ENCODE measurements at places on chromosomes 6 and 20.

GRCh38 chr6:168277274-168277669 is 42.3 kb downstream of the DACT2 start:
- DNase-seq, result no peak

DNA sequence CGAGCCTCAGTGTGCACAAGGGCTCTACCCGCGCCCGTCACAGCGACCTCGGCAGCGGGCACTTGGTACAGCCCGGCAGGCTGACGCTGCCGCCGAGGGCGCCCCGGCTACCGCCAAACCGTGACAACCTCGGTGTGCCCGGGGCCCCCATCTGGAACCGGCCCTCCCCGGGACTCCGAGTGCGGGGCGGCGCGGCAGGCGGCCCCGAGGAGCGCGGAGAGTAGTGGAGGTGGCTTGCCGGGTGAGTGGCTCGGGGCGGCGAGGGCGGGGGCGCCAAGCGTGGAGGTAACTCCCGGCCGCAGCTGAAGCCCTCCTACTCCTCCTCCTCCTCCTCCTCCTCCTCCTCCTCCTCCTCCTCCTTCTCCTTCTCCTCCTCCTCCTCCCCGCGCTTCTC is at the start of gene ISM1:
TSS of gene ISM1 (plus strand) at position 371 of the 394 bp plus-strand sequence. CDS start 503 bp downstream, outside the sequence.
- DNase-seq, result no peak

GRCh38 chr20:62975251-62975760 is 22.8 kb downstream of the SLC17A9 start:
- DNase-seq, result no peak

GRCh38 chr20:47075263-47075662 is 180.6 kb downstream of the EYA2 start:
- DNase-seq, result no peak

- no peak for DNase-seq
Observed at GRCh38 chr6:77341058-77341986, 122.0 kb downstream of the HTR1B start.

- no peak for DNase-seq
Observed at GRCh38 chr6:133606852-133607251, 282.1 kb upstream of the TCF21 start.

DNA sequence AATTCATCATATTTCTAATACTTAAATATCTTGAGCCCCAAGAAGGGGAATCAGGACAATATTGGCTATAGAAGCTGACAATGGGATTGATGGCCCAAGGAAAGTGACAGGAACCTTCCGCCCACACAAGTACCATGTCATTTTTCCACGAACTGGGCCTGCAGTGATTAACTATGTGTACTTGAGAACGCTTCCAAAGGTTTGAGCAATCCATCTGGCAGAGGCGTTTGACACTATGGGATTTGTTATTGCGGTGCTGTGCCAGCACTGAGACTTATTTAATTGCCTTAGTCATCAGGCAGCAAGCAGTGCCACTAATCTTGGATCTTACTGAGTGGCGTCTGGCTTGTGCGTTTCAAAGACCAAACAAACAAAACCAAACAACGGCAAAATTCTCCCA is 135.6 kb upstream of the UST start:
- no peak for DNase-seq

- no peak for DNase-seq
Observed at GRCh38 chr6:19452495-19452894, 384.7 kb upstream of the ID4 start.

GRCh38 chr20:52454660-52455059 is 263.1 kb upstream of the ZFP64 start:
- no peak for DNase-seq

GRCh38 chr6:149984773-149985172 is 21.0 kb downstream of the ULBP1 start:
- DNase-seq, result no peak

All from esophagus squamous epithelium (tissue), 5 donors.